ENCODE measurements at places on chromosomes 5 and 9. TPM values are rescaled to one million over a fixed set of nuclear protein-coding genes. Genes with fewer than 3 reads are reported as not detected.

DNA sequence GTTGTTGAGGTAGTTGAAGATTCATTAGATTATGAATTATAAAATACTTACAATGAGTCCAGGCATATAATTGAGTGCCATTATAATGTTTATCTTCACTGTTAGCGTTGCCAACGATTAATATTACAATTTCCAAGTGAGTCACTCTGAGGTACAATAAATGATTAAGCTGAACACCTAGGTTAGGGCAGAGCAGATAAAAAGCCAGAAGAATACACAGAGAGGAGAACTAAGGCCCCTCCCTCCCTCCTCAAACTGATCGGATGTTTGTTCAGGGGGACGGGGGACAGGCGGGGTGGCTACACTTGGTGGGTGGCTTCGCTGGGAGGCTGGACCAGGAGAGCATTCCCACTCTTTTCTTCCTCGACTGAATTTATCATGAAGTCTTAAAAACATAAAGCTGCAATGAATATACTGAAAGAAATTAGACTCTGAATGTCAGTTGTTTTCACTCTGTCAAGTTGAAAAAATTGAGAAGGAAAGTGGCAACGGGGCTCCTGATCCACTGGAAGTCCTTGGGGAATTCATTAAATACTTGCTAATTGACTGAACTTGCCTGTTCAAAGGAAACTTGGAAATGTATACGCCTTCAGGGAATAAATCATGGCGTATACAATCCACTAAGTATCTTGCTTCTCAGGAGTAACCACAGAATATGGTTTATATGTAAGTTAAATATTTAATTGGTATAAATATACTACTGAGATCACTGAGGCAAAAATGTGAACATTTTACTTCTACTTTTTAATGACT lies 198.1 kb downstream of the TSSK1B start:
- H3K4me3 ChIP-seq: no peak overlapping the region
- DNase-seq: no peak
- H3K36me3 ChIP-seq: no peaks in the 10 kb centered on the region
- no peak overlapping the region for H3K27ac ChIP-seq

Gene DRD1
- 0.07 TPM for polyA plus RNA-seq

- DNase-seq: no peak
- peaks cover 17% of the 10 kb centered on the region for H3K4me1 ChIP-seq
- no peak overlapping the region for H3K27ac ChIP-seq
These were observed 127.6 kb downstream of the GADD45G start for GRCh38 chr9:89732295-89732938.

Gene IL7R
- polyA plus RNA-seq: 13.5 TPM

Gene DNAI1
- polyA plus RNA-seq: not detected

Gene EIF4E1B
- polyA plus RNA-seq: not detected

Gene SPAG8
- polyA plus RNA-seq: 1.7 TPM

DNA sequence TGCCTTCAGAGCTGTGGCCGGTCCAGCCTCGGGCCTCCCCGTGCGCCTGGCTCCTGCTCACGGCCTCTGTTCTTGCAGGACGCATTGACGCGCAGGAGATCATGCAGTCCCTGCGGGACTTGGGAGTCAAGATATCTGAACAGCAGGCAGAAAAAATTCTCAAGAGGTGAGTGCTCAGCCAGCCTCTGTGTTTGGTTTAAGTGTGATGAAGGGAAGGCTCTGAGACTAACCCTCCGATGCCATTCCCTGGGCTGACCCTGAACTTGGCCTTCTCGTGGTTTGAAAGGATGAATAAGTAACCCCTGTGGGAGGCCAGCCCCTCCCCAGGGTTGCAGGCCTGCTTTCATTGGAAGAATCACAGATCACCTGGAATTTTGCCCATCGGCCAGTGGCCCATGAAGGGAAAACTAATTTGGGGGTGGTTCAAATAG lies 26.3 kb downstream of the PTGES2 start:
- H3K27ac ChIP-seq: peak overlapping the region; percentile 91
- H3K4me1 ChIP-seq: peaks cover 40% of the 10 kb centered on the region
- no peak overlapping the region for H3K4me3 ChIP-seq
- H3K36me3 ChIP-seq: peaks cover 45% of the 10 kb centered on the region

GRCh38 chr5:180395540-180396274 lies 42.6 kb upstream of the GFPT2 start:
- H3K4me3 ChIP-seq: no peak overlapping the region
- H3K4me1 ChIP-seq: no peaks in the 10 kb centered on the region
- H3K27me3 ChIP-seq: no peaks in the 10 kb centered on the region
- H3K27ac ChIP-seq: no peak overlapping the region
- DNase-seq: no peak

Gene BARX1
- 0.07 TPM for polyA plus RNA-seq

GRCh38 chr5:12022444-12022843 lies 118.2 kb upstream of the CTNND2 start:
- no peak for DNase-seq
- H3K4me1 ChIP-seq: no peaks in the 10 kb centered on the region
- H3K4me3 ChIP-seq: no peak overlapping the region
- no peak overlapping the region for H3K27ac ChIP-seq
- no peaks in the 10 kb centered on the region for H3K36me3 ChIP-seq

GRCh38 chr5:17360879-17361278 lies 137.2 kb upstream of the TAF11L2 start:
- H3K4me1 ChIP-seq: no peaks in the 10 kb centered on the region
- H3K4me3 ChIP-seq: no peak overlapping the region
- no peak for DNase-seq
- H3K27me3 ChIP-seq: no peaks in the 10 kb centered on the region
- H3K36me3 ChIP-seq: no peaks in the 10 kb centered on the region

Gene MARVELD2
- 0.13 TPM for polyA plus RNA-seq

- H3K27ac ChIP-seq: no peak overlapping the region
- H3K4me3 ChIP-seq: no peak overlapping the region
- no peaks in the 10 kb centered on the region for H3K27me3 ChIP-seq
- H3K4me1 ChIP-seq: no peaks in the 10 kb centered on the region
- DNase-seq: peak; percentile 60
These were observed 12.1 kb upstream of the CAMSAP1 start for GRCh38 chr9:135919318-135919890.

GRCh38 chr5:372556-372995 lies 51.1 kb downstream of the AHRR start:
- DNase-seq: peak; percentile 56
- peaks cover 19% of the 10 kb centered on the region for H3K4me1 ChIP-seq
- no peak overlapping the region for H3K4me3 ChIP-seq
- H3K27ac ChIP-seq: no peak overlapping the region
- H3K36me3 ChIP-seq: no peaks in the 10 kb centered on the region

Gene QRFP
- polyA plus RNA-seq: 0.16 TPM

DNA sequence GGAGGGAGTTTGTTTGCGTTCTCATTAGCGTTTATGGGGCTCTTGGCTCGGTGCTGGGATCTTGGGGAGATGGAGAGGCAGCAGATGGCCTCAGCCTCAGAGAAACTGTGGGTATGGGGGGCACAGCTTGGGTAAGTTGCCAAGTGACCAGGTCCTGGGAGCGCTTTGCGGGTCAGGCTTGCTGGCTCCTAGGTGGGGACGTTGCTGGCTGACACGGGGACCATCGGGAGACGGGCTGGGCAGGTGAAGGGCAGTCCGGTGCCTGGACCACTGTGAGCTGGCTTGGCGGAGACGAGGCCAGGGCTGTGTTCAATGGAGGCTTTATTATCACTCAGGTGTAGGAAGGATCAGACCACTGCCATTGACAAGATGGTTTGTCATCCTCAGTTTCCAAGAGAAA lies 30.0 kb downstream of the FGD3 start:
- peaks cover 52% of the 10 kb centered on the region for H3K4me1 ChIP-seq
- no peaks in the 10 kb centered on the region for H3K36me3 ChIP-seq
- no peaks in the 10 kb centered on the region for H3K27me3 ChIP-seq

Gene SLC28A3
- polyA plus RNA-seq: 0.06 TPM
